ENCODE measurements at places on chromosomes 1 and 21. TPM values are rescaled to one million over a fixed set of nuclear protein-coding genes. Genes with fewer than 3 reads are reported as not detected.

Gene NMNAT2
- total RNA-seq: 0.17 TPM

Gene TLCD4
- total RNA-seq: 0.11 TPM

Gene CLCA4
- not detected for total RNA-seq

Gene KRTAP19-1
- total RNA-seq: not detected

Gene LAMC1
- total RNA-seq: 98.6 TPM

DNA sequence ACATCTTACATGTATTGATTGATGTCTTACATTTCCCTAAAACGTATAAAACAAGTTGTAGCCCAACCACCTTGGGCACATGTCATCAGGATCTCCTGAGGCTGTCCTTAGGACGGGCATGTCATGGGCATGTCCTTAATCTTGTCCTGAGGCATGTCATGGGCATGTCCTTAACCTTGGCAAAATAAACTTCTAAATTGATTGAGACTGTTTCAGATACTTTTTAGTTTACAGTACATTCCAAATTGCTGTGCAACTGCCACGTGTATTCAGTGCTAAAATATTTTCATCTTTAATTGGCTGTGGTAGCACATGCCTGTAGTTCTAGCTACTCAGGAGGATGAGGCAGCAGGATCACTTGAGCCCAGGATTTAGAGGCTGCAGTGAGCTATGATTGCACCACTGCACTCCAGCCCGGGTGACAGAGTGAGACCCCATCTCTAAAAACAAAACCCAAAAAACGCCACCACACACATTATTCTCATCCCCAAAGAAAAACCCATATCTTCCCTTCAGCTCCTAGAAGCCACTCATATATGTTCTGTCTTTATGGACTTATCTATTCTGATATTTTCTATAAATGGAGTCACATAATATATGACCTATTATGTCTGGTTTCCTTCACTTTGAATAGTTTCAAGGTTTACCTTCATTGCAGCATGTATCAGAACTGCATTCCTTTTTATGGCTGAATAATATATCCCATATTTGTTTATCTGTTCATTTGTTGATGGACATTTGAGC is 96.0 kb upstream of the BTG3 start:
- no peak for DNase-seq

- DNase-seq: no peak
Measured at GRCh38 chr1:53048960-53049573, 12.9 kb upstream of the PODN start.

DNA sequence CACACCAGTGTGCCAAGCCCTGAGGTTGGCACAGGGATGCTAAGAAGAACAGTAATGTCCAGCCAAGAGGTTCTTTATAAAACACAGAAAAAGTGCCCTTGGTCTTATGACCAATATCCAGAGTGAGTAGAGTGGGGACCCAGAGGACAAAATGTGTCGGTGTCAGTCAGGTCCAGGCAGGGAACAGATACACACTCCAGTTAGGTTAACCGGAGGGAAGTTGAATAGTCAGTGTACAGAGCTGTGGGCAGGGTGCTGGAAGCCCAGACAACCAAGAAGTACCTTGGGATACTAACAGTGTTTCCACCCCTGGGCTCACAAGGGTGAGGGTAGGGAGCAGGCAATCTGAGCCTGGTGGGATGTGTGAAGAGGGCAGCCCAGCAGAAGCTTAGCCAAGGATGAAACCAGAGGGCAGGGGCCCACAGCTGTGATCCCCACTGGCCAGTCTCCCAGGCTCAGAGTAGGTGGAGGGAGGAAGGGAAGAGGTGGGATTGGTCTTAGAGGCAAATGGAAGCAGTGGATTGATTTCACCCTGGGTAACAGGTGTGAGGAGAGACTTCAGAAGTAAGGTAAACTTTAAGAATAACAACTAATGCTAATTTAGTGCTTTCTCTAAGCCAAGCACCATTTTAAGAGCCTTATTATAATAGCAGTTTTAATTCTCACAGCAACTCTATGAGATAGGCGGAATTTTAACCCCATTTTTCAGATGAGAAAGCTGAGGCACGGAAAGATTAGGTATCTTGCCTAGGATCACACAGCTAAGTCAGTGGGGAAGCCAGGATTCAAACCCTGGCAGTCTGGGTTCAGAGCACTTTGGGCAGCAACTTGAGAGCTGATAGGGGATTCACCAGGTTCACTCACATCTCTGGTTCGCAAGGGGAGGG is 143.4 kb upstream of the HOOK1 start:
- DNase-seq: no peak

DNA sequence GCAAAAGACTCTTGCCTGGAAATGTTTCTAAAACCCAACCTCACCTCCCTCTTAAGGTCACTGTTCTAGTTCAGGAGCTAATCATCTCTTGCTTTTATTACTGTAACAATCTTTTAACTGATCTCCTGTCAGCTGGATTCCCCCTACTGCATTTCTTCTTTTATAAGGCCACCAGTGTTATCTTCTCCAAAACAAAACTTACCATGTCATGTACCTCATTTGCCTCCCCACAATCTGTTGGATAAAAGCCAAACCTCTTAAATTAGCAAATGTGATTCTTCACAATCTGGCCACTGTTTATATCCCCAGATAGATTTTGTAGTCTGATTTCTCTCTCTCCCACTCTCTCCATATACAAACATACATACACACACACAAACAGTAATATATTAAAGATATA is 143.3 kb downstream of the DENND1B start:
- DNase-seq: no peak

DNA sequence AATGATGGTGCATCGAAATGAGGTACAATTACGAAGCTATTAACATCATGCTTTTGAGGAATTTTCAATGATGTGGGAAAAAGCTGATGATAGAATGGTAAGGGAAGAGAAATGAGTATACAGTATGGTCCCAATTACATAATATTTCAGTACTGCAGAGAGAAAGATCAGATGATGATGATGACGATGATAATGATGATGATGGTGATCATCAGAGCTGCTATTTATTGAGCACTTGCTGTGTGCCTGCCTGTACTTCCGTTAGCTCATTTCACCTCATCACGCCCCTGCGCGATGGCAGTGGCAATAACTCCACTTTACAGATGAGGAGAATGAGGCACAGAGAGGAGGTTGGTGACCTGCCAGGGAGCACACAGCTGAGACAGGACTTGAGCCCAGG is 620.8 kb downstream of the MATN1 start:
- no peak for DNase-seq

GRCh38 chr1:77313491-77313890 is 31.7 kb downstream of the AK5 start:
- peak; percentile 63 for DNase-seq

- no peak for DNase-seq
Measured at GRCh38 chr21:35050348-35051286, 1.5 kb upstream of the RUNX1 start.

Measured in A673 (cell line).